EL (cell line): ENCODE measurements at places on chromosomes 6 and 20.

GRCh38 chr20:20393207-20394120 lies 25.6 kb downstream of the INSM1 start:
- peak; percentile 72 for DNase-seq

DNA sequence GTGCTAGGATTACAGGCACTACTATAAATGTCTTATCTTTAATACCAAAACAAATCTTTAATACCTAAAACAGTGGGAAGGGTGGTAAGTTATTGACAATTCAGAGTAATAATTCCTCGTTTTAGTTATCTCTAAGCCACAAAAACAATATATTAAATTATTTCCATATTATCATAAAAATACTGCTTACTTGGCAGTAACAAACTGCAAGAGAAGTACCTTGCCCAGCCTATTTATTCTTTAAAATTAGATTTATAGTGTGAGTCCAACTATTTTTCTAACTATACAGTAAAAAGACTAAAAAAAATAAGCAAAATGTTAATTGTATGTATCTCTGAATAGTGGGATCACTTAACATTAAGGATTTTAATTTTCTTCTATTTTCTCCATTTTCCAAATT lies 123.2 kb downstream of the HACE1 start:
- no peak for DNase-seq

- DNase-seq, result no peak
Observed at GRCh38 chr6:84361372-84362192, 134.1 kb upstream of the CEP162 start.

GRCh38 chr6:139568151-139568955 lies 193.9 kb upstream of the CITED2 start:
- no peak for DNase-seq

DNA sequence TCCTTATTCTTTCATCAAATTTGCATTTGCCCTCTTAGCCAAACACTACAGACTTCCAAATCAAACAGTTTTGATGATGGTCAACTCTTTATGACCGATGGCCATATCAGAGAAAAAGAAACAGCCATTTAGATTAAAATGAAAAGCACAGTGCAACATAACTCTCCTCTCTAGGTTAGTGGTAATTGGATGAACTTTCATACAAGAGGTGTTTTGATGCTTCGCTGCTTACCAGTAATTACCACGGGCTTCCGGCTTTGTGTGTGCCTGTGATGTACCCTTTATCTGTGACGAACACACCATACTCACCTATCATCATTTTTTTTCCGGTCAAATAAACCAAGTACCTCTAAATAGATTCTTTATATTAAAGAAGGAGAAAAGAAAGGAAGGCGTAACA lies 181.8 kb downstream of the FOXA2 start:
- no peak for DNase-seq

DNA sequence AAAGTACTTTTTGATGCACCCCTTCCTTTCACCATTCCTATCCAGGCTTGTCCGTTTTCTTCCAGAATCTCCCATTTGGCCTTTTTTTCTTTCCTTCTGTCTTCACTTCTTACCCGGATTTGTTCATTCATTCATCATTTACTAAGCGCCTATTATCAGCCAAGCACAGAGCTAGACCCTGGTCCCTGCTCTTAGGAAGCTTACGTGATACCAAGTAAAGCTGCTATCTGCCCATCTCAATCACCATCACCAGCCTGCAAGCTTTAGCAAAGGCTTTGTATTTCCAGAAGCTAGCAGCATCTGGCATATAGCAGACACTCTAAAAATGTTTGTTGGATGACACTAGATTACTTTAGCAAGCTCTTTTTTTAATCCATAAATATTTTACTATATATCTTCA lies 4.8 kb downstream of the NDRG3 start:
- no peak for DNase-seq

DNA sequence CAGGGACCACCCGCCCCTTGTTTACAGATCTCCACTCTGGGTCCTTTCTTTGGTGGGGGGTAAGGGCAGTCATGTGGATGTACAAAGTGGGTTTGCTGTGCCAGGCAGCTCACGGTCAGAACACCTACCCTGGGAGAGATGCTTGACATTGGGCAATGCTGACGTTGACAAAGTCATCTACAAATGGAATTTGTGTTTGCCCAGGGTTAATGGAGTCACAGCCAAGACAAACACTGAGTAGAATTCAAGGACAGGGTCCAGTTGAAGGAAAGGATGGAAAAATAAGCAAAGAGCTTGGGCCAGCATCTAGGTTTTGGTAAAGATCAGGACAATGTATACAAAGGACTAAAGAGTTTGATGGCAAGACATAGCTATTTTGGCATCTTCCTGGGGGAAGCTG lies 54.7 kb downstream of the MOCS1 start:
- no peak for DNase-seq

DNA sequence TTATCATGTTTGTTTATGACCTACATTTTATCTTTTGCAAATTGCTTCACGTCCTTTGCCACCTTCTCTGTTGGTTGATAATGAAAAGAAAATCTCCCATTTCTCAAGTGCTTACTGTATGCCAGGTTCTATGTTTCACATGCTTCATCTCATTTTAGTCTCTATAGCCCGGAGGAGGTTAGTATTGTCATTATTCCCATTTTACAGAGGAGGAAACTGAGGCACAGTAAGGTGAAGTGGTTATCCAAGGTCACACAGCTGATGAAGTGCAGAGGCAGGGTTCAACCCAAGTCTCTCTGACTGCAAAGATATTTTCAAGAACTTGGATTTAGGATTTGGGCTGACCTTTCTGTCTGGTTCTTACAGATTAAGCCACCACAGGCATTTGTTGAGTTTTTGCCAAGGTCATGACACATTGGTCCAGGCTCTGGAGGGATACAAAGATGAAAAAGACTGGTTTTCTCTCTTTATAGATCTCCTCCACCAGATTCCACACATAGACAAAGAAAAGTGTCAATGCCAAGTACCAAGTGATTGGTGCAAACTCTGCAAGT lies 20.6 kb downstream of the CNBD2 start:
- peak; percentile 36 for DNase-seq

DNA sequence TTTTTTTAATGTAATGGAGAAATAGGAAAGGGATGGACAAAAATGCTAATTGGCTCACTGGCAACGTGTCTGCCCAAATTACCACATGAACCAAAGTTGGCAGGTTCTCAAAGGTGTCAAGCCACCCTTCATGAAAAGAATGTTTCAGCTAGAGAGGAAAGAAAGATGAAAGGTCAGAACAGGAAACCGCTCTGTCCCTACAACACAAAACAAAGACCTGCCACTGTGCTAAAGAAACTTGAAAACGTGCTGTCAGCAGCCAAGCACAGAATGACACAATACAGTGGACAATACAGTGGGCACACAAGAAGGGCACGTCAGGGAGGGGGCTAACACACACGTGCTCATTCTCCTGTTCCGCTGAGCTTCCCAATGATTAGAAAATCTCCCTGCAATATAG lies 4.9 kb downstream of the PREP start:
- DNase-seq, result no peak

DNA sequence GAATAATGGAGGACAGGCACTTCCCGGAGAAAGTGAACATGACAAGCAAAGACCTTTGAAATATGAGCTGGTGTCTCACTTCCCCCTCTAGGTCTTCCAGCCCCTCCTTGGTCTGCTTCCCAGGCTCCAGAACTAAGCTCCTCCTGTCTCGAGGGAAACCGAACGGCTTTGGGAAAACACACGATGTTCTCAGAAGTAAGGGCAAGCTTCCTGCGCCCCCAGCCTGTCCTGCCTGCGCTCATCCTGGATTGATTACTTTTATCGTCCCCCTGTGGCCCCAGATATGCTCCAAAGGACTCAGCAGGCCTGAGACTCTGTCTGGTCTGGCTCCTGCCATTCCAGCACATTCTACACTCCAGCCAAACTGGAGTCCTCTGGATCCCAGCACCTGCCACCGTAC lies 83.4 kb downstream of the ZNF217 start:
- no peak for DNase-seq

- peak; percentile 37 for DNase-seq
Observed at GRCh38 chr6:113381232-113381631, 475.9 kb upstream of the MARCKS start.

DNA sequence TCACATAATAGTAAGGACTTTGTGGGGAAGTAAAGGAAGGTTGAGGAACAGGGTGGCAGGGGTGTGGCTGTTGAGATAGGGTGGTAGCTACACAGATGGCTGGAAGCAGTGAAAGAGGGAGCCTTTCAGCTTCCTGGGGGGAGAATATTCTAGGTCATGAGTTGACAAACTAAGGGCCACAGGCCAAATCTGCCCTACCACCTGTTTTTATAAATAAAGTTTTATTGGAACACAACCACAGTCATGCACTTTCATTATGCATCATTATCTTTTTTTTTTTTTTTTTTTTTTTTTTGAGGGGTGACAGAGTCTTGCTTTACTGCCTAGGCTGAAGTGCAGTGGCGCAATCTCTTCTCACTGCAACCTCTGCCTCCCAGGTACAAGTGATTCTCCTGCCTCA lies 243.1 kb downstream of the NFATC2 start:
- no peak for DNase-seq

DNA sequence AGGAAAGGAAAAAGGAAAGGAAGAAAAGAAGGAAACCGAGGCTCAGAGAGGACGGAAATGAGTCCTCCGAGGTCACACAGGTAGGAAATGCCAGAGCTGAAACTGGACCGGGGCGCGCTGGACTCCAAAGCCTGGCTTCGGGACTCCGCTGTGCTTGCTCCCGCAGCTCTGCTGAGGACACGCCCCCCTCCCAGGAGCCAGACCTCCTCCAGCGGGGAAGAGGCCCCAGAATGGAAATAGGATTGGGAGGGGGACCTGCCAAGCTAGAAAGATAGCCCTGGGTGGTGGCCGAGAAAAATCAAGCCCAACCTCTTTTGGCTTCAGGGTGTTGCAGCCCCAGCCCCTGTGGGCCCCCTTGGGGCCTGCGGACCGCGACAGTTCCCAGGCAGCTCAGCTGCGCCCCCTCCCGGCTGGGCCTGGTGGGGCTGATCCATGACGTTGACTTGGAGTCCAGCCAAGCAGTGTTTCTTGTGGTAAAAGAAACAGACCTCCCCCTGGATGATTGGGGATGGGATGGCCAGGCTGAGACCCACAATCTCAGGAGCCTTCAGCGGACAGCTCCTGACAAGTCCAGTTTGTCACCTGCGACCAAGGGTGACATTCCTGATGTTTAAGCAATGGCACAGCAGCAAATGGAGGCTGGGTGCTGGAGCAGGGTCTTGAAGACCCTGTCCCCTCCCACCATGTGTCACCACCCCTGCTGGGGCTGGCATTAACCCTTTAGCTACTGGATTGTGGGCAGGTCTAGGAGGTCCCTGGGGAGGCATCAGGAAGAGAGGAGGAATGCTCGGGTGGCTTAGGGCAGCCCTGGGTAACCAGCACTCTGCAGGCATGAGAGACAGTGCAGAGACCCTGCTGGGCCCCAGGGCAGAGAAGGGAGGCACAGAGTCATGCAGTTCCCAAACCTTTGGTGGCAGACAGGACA lies 55.4 kb downstream of the RIPOR3 start:
- DNase-seq, result peak; percentile 41

DNA sequence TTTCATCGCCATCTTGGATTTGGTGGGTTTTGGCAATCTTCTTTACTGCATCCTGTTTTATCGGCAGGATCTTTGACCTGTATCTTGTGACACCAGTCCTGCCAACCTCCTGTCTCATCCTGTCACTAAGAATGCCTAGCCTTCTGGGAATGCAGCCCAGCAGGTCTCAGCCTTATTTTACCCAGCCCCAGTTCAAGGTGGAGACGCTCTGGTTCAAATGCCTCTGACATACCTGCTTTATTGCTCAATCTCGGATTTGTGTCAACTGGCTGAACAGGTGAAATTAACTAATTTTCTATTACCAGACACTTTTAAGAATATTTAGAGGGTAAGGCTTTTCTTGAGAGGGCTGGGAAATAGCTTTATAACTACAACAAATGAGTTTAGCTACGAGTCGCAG lies 102.5 kb downstream of the SASH1 start:
- no peak for DNase-seq

DNA sequence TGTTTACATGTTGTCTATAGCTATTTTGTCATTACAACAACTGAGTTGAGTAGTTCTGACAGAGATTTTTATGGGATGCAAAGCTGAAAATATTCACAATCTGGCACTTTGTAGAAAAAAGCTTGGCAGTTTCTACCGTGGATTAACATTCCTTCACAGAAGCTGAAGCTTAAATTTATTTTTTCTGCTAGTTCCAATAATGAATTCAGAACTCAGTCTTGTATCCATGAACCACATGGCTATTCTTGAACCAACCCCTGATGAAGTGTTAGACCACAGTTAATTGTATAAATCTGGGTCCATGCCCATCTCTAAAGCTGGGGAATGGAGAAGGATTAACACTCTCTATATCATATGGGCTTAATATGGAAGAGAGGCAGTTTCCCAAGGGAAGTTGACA lies 743.8 kb upstream of the FLRT3 start:
- no peak for DNase-seq

- DNase-seq, result no peak
Observed at GRCh38 chr20:20896606-20897005, 184.2 kb upstream of the RALGAPA2 start.

DNA sequence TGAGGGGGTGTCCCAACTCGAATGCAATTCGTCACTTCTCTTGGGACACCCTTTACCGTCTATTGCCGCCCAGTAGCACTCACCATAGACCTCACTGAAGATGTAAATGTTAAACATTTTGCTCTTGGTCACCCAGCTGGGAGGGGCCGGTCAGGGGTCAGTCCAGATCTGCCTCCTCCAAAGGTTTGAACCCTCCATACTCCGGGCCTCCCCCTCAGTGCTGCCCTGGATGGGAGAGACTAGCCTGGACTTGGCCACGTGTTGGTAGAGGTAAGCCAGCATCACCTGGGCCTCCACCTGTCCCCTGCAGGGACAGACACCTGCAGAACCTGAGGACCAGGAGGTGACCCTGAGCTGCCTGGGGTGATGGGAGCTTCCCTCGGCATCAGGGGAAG lies 5.0 kb upstream of the MYT1 start:
- DNase-seq, result no peak

DNA sequence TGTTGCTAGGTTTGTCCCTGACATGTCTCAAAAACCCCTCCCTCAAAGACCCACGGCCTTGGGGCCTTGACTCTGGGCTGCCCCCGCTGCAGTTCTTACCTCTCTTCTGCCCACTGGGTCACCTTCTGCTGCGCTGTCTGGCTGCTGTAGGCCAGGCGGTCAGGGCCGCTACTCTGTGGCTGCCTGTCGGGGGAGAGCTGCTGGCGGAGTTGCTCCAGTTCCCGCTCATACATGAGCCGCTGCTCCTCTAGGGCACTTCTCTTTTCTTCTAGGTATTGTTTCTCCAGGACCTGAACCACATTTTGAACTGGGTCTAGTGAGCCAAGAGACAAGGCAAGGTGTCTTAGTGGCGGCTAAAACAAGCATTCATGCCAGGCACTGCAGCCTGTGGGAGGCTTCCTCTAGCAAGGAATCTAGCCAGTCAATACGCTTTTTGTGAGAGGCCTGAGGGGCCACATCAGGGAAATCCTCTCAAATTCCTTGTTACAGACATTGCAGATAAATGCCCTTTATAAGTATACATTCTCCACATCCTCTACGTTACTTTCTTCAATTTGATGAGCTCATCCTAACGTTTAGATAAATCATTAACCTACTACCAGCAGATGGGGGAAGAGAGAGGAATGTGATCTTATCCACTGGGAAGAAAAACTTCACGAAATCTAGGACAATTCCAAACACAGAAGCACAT lies 110.3 kb upstream of the NUP153 start:
- DNase-seq, result peak; percentile 36
